ENCODE measurements at places on chromosomes 11 and 22.

- DNase-seq = no peak
These were observed 9.1 kb upstream of the P4HA3 start for GRCh38 chr11:74320538-74320937.

GRCh38 chr11:70397983-70398833, at the start of gene CTTN:
Gene CTTN (plus strand): TSS chr11:70398529. CDS start chr11:70407298, 8,769 bp downstream.
- DNase-seq = peak; percentile 89

- peak; percentile 3 for DNase-seq
These were observed 10.4 kb downstream of the OR52E6 start for GRCh38 chr11:5831196-5831829.

- DNase-seq = no peak
These were observed 21.2 kb downstream of the MCM5 start for GRCh38 chr22:35421121-35421520.

DNA sequence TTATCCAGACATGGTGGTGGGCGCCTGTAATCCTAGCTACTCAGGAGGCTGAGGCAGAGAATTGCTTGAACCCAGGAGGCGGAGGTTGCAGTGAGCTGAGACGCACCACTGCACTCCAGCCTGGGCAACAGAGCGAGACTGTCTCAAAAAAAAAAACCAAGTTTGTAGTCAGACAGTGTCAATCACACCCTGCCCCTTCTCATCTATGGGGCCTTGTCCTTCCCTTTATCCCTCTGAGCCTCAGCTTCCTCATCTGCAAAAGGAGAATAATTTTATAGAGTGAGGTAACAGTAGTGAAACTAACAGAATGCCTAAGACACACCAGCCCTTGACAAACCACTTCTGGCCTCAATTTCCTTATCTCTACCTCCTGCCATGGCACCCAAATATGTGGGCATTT, 10.7 kb downstream of the BCL9L start:
- no peak for DNase-seq

DNA sequence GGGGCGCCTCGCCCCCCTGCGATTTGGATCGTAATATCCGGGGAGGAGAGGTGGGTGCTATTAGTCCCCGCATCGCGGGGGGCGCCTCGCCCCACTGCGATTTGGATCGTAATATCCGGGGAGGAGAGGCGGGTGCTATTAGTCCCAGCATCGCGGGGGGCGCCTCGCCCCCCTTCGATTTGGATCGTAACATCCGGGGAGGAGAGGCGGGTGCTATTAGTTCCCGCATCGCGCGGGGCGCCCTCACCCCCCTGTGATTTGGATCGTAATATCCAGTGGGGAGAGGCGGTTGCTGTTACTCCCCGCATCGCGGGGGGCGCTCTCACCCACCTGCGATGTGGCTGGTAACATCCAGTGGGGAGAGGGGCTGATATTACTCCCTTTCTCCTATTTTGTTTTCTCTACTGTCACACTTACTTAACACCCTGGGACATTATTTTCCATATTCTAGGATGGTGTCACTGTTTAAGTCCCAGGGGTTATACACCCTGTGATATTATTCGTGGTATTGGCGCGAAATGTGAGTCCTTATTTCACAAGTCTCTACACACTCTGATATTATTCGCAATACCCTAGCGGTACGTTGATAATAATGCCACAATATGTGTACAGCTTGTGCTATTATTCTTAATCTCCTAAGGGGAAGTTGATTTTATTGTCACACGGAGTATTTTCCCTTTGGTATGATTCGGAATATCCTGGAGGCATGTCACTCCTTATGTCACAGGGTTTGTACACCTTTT, 57.8 kb upstream of the ALDH3B2 start:
- DNase-seq = no peak

DNA sequence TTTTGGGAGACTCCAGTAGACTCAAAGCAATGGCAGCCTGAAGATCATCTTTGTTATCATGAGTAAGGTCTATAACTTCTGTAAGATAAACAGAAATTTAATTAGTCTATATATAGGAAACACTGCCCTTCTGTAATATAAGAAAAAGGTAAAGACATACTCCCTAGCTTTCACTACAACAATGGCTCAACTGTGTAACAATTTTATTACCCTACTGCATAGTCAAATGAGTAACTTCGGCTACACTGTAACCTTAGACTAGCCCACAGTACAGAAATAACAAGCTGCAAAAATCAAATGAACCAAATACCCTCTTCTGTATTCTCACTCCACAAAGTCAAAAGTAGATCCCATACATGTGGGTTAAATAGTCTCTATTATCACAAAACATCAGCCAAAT, 33.7 kb downstream of the USP28 start:
- no peak for DNase-seq

DNA sequence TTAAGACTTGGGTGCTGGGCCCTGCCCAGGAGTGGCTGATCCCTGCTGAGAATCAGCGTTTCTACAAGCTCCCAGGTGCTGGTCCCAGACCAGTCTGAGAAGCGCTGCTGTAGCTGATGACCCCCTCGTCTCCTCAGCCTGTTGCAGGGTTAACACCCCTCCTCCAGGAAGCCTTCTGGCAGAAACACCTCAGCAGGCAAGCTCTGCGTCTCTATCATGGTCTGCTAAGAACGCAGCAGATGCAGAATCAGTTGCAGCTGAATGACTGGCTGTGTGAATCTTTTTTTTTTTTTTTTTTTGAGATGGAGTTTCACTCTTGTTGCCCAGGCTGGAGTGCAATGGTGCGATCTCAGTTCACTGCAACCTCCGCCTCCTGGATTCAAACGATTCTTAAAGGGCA, 132.5 kb downstream of the CACNA1I start:
- DNase-seq = peak; percentile 25

DNA sequence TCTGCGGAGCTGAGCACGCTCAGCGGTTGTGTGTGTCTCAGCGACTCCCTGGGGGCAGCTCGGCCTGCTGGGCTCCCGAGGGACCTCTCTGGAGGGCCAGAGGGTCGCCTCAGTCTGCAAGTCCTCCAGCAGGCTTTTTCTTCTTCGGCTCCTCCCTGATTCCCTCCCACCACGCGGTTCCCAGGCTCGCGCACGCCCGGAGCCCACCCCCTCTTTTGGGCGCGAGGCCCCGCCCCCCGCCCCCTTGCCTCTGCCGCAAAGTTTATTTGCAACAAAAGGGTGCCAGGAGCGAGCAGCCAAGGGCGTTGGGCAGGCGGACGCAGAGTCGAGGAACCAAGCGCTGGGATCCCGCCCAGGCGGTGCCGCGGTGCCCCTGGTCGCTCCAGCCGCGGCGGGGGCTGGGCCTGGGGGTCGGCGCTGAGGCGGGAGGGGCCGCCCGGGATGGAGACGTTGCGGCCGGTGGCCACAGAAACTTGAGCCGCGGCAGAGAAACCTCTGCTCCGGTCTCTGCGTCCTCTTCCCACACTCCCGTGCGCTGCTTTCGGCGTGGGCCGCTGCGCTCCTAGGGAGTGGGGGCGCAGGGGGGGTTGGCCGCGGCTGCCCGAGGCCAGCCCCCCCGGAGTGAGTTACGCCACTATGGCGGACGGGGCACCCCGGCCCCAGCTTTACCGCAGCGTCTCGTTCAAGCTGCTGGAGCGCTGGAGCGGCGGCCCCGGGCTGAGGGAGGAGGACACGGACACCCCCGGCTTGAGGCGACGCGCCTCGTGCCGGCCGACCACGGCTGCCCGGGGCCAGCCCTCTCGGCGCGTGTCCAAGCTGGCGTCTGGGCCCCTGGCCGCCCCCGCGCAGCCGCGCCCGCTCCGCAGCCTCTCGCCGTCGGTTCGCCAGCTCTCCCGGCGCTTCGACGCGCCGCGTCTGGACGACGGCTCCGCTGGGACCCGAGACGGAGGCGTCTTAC, at the start of gene ARHGEF17:
ARHGEF17 (plus strand) TSS at position 274 of the 958 bp plus-strand sequence; CDS start at position 637, 363 bp downstream.
- peak; percentile 79 for DNase-seq

- DNase-seq = no peak
These were observed 38.2 kb downstream of the OR2AG2 start for GRCh38 chr11:6733326-6734275.

DNA sequence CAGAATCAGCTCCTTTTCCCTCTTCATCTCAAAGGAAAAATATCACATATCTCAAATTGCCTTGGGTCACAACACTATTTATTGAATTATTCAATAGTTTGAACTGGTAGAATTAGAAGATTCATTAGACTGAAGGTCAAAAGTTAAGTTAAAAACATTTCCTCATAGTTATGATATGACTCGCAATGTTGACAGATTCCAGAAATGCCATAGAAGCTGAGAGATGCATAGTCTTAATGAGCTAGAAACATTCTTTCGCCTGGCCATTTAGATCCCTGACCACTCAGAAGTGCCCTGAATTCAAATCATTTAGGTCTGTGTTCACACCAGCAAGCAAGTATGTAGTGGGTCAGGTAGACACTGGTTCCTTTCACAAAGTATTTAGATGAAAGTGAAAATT, 44.4 kb downstream of the FAT3 start:
- DNase-seq = peak; percentile 23
